ENCODE measurements at places on chromosomes 16 and 17.

- no peak for DNase-seq
These were observed 23.1 kb downstream of the MIS12 start for GRCh38 chr17:5509482-5509881.

GRCh38 chr16:84806256-84806889, 13.4 kb upstream of the CRISPLD2 start:
- no peak for DNase-seq

- DNase-seq, result no peak
These were observed 127.0 kb upstream of the HAS3 start for GRCh38 chr16:68978303-68978954.

- no peak for DNase-seq
These were observed 14.7 kb downstream of the PHKB start for GRCh38 chr16:47475786-47476185.

- no peak for DNase-seq
These were observed 467 bp upstream of the GDE1 start for GRCh38 chr16:19522397-19522732.

DNA sequence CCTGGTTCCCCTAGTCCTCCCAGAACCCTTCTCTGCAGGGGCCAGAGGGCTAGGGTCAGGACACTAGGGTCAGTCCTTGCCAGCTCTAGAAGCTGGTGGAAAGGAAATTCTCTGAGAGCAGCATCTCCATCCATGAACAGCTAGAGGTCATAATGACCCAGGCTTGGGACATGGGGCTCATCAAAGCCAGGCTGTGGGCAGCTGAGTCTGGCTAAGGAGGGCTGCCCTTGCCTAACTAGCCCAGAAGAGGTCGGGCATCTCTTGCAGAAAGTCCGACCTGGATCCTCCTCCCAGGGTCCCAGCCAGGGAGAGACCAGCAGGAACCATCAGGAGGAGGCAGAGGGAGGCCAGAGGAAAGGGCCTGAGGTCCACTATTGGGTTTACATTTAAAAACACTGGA, 4.3 kb downstream of the MPO start:
- DNase-seq, result no peak

DNA sequence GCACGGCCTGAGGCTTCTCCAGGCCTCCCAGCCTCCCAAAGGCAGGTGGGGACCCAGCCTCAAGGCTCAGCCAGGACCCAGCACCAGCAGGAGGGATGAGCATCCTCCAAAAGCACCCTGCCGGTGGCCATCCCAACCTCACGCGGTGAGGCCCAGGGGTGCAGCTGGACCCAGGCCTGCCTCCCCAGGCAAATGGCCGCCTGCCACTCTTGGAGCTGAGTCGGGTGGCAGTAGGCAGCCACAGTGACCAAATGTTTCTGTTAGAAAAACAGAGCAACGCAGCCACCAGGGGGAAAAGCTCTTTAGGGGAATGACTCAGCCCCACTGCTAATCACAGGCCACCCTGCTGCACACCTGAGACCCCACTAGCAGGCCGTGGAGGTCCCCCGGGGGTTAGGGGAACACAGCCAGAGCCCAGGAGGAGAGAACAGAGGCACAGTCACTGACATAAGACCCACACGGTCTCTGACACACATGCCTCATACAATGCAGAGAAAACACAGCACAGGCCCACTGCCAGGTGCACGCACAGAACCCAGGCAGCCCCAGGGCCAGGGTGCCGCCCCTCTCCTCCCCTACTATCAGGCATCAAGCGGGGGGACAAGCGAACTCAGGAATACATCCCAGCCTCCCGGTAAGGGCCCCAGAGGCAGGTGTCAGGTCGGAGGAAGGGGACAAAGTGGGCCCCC, 12.4 kb downstream of the BCAR1 start:
- DNase-seq, result peak; percentile 69
